ENCODE measurements at places on chromosomes 11 and 22.
A peak's percentile ranks its signal among the peaks of the same experiment; 100 is the strongest.

GRCh38 chr11:70798296-70798695 lies 400.0 kb downstream of the CTTN start:
- DNase-seq, result no peak

GRCh38 chr11:587978-588380 lies 11.7 kb downstream of the PHRF1 start:
- DNase-seq, result no peak

- no peak for DNase-seq
Observed at GRCh38 chr11:92272651-92273050, 48.0 kb downstream of the FAT3 start.

GRCh38 chr22:19663286-19663815 lies 51.0 kb upstream of the SEPTIN5 start:
- no peak for DNase-seq

DNA sequence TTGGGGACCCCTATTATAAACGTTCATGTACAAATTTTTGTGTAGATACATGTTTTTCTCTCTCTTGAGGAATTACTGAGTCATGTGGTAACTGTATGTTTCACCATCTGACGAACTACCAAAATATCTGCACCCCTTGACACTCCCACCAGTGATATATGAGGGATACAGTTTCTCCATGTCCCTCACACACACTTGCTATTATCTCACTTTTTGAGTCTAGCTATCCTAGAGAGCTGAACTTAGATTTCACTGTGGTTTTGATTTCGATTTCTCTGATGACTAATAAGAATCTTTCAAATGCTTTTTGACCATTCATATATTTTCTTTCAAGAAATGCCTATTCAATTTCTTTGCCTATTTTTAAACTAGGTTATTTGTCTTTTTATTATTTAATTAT lies 200.2 kb downstream of the PGR start:
- DNase-seq, result no peak

DNA sequence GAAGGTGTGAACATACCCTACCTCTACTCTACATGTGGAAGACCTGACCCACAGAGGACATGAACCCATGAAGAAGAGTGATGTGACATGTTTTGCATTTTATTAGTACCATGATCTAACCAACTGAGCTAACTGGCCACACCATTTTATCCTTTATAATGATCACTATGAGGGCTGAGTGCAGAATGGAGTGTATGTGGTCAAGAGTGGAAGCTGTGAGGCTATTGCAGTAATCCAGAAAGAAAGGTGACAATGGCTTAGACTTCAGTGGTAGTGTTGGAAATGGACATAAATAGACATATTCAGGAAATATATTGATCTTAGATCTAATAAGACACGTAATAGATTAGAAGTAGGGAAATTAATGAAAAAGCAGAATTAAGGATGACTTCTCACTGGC lies 3.8 kb downstream of the SRSF8 start:
- DNase-seq, result no peak

DNA sequence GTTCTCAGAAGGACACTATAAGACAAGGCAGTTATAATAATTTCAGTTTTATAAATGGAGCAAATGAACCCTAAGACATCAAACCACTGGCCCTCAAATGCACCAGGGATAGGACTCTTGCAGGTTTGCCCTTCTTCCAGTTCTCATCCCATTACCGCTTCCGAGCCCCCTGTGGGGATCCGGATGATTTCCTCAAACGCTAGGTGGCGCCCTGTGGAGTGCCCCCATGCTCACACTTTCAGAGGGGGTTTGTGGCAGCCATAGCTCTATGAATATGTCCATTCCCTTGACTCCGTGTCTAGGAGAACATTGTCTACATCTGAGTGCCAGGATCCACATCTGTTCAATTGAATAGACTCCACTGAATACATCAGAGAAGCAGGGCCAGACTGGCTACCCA lies 816.3 kb downstream of the NTM start:
- no peak for DNase-seq

GRCh38 chr22:22073769-22074561 lies 91.4 kb upstream of the TOP3B start:
- DNase-seq, result no peak

DNA sequence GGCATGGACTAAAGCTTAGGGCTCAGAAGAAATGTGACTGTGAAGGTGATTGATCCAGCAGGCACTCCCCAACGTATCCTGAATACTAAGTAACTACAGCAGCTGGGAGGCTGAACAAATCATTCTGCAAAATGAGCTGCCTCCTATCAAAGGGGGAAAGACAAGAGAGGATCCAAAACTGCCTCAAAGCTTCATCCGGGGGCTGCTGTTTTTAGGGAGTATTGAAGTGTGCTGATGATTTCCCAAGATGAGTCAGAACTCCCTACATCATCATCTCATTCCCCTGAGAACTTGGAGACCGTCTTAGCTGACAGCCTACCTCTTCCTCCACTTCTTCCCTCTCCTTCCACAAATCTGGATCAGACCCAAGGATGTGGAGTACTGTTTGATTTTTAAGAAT lies 108.4 kb upstream of the GRAMD1B start:
- DNase-seq, result no peak

GRCh38 chr11:8269636-8270035 lies 6.0 kb upstream of the LMO1 start:
- DNase-seq, result no peak

DNA sequence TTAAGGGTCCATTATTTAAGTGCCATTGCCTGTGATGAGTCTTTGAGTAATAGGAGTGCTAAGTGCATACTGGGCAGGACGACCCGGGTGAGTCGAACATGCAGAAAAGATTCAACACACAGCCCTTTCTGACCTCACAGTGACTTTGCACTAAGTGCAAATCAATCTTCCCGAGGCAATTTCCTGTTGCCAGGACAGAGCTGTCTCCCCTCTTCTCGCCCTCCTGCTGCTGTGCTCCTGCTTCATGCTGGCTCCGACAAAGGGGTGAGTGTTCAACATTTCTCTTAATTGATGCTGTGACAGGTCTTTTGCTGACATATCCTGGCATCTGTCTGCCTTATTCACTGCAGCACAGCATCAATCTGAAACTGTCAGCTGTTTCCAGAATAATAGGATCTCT lies 42.0 kb downstream of the MCHR1 start:
- peak; percentile 89 for DNase-seq

DNA sequence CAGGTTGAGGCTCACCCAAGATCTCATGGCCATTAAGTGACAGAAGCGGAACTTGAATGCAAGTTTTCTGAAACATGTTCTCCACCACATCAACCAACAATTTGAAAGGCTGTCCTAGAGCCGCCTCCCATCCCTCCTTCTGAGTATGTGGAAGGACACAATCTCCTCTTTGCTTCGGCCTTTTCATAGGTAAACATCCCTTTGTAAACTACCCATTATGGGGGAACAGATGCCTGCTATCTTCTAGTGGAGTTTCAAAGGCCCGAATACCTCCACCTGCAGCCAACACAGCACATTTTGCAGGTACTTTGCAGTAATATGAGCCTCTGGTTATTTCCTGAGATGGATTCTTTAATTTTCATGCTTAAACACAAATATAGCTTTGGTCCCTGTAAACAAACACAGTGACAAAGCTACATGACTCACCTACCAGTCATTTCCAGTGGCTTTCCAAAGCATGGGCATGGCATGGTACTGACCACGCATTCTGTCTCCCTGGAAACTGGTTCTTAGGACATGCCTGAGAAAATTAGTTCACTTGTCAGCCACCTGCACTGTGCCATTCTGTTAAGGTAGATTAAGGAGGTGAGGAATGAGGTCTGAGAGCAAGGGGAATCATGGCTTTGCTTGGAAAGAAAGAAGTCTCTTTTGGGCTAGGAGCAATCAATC lies 60.2 kb downstream of the EHF start:
- DNase-seq, result peak; percentile 31

DNA sequence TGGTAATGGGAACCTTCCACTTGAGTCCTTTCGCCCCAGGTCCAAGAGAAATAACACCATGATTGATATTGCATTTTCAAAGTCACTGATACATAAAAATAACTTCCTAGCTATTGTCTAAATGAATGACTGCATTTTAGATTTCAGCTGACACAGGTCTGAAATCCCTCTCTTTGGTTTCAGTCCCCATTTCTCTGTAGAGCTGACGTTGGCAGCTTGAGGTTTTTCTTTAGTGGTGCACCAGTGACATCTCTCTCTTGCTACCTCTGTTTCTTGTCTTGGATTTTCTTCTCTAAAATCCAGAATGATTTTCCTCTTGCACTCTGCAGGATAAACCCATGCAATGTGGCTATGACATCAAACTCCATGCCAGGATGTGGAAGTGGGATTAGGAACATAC lies 31.7 kb upstream of the SORL1 start:
- DNase-seq, result no peak

DNA sequence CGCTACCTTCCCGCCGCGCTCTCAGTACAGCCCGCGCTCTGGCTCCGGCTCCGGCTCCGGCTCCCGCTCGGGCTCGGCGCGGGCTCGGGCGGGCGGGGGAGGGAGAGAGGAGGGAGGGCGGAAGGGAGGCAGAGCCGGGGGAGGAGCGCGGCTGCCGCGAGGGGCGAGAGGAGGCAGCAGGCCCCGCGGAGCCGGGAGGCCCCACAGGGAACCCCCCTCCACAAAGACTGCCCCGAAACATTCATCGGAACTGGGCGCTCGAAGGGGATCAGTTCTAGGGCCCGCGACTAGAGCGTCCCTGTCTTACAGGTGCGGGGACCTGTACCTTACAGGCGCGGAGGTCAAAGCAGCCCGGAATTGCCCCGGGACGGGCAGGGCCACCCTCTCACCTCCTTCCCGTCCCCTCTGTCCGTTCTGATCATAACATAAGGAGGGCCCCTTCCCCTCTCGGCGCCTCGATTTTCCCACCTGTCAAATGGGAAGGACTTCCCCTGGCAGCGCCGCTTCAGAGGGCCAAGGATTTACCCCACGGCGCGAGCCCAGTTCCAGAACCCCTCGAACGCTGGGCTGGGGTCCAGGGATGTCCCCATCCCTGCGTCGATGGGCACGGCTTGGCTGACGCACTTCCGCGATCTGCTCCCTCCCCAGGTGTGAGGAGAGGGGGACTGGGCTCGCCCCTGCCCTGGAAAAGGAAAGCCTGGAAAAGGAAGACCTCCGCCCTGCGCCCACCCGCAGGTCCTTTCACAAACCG lies at the start of gene SHISA8:
Gene SHISA8, minus strand, starts transcription at position 40 of the 751 bp plus-strand sequence. CDS start 407 bp downstream, outside the sequence.
- DNase-seq, result no peak

DNA sequence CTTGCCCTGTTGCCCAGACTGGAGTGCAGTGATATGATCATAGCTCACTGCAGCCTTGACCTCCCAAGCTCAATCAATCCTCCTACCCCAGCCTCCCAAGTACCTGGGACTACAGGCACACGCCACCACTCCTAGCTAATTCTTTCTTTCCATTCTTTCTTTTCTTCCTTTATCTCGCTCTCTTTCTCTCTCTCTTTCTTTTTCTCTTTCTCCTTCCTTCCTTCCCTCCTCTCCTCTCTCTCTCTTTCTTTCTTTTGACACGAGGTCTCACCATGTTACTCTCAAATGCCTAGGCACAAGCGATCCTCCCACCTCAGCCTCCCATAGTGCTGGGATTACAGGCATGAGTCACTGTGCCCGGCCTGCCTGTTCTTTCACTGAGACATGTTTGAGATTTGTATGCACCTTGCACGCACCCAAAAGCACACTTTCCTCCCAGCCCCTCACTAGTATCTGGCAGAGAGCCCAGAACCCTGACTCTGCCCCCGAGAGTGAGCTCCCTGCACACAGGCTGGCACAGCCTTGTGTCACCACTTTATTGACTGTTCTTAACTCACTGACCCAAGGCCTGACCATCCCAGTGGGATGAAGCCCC lies 56.8 kb downstream of the CD6 start:
- DNase-seq, result peak; percentile 84

GRCh38 chr11:1263010-1263409 lies 40.1 kb downstream of the MUC5B start:
- DNase-seq, result no peak

GRCh38 chr11:37605229-37605628 lies 1007.2 kb upstream of the RAG2 start:
- no peak for DNase-seq

GRCh38 chr11:134176284-134176683 lies 47.5 kb downstream of the NCAPD3 start:
- no peak for DNase-seq

GRCh38 chr22:32811788-32812545 lies 10.5 kb downstream of the TIMP3 start:
- no peak for DNase-seq

DNA sequence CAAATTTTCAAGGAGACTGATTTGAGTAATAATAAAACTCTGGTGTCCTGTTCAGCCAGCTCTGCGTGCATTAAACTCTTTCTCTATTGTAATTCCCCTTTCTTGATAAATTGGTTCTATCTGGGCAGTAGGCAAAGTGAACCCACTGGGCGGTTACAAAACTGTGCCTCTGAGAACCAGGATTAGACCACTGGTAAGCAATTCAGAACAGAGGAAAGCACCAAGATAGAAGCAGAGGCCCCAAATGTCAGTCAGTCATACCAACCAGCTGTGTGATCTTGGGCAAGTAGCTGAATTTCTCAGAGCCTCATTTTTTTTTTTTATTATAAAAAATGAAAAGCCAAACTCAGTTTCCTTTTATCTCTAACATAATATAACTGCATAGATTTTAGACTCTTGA lies 54.9 kb downstream of the TRIM44 start:
- DNase-seq, result no peak

- DNase-seq, result no peak
Observed at GRCh38 chr11:68372625-68373024, 60.2 kb downstream of the LRP5 start.

DNA sequence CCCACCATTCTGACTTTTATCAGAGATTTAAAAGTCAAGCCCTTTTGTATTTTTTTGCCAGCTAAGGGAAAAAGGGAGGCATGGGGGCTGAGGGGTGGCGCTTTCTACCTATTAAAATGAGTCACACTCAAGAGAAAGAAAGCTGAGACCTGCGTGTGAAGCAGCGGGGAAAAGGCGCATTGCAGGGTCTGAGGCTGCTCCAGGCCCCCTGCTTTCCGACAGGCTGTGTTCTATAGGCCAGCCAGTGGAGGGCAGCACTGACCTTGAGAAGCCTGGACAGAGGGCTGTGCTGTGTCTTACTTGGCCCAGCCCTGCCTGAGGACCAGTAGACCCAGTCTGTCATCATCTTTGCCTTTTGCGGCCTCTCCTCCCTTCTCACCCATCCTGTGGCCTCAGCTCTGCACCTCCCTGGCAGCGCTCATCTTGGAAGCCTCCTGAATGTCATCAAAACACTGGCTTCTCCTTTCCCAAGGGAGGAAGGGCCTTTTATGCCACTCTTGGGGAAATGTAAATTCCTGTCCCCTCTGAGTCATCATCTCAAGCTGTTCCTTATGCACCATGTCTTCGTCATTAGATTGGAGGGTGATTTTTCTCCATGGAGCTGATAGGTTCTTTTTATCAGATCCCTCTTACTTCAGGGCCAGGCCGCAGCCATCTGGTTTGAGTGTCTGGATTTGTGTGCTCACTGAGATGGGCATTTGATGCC lies 12.6 kb upstream of the MAPK8IP1 start:
- peak; percentile 45 for DNase-seq
